ENCODE measurements at places on chromosomes 12 and 14.

DNA sequence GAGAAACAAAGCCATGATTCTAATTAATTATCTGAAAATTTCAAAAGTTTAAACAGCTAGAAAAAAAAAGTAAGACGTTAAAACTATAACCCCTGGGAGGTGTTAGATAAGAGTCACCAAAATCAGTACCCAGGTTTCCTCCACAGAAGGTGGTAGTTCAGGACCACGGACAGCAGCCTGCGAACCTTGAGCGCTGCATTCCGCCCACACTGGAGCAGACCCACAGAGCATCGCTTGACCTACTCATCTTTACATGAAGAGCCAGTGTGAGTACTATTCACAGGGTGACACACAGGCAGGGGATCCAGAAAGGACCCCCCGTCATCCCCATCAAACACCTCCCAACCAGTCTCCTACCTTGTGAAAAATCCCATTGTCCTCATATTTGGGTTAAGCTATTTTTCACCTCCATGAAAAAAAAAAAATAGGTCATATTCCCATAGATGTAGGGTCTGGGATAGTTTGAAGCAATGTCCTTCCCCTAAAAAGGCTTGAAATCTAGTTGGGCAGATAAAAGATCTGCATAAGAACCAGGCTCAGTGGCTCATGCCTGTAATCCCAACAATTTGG is 8.8 kb upstream of the CHGA start:
- DNase-seq, result no peak

DNA sequence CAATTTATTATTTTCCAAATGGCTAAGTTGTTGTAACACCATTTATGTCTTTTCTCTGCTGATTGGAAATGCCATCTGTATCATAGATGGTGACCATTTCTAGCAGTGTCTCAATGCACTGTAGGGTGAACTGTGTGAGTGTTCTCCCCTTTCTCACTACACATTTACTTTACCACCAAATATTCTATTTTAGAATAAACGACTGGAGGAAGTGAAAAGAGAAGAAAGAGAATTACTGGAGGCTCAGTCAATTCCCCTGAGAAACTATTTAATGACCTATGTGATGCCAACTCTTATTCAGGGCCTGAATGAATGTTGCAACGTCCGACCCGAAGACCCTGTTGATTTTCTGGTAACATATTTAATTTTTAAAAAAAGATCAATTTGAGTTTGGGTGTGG is 15.5 kb upstream of the PAPOLA start:
- no peak for DNase-seq

DNA sequence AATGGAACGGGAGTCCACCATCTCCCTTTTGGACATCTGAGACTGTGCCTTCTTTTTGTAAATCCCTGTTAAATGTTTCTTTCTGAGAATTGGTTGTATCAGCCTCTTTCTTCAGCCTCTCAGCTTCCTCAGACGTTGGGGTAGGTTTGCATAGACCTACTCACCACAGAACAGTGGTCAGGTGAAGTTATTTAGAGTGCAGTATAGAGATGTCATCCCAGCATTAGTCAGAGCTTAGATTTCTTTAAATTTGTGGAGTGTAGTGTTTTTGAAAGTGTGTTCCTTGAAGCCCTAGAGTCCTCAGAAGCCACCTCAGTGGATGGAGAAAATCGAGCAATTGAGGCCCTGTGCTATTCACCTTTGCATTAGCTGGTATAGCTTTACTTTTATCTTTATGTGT is 8.9 kb upstream of the EEA1 start:
- no peak for DNase-seq

GRCh38 chr12:115872212-115872611 is 405.3 kb downstream of the MED13L start:
- no peak for DNase-seq

GRCh38 chr12:67026487-67027246 is 242.5 kb upstream of the CAND1 start:
- no peak for DNase-seq

DNA sequence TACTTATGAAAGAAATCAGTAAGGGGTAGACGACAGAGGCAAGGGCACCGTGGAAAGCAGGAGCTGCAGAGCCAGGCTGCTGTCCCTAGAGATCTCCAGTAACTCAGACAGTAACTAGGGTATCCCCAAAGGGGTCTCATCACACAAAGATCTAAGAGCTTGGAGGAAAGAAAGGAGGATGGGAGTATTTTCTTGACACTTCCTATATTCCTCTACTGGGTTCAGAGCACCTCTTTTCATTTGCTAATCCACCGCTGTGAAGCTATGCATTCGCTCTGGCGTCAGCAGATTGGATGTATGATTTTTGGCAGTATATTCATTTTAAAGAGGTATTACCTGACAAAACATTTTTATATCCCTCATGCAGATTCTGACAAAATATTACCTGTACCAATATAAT is 12.6 kb downstream of the USP44 start:
- no peak for DNase-seq
